ENCODE measurements at places on chromosomes 4 and X.

DNA sequence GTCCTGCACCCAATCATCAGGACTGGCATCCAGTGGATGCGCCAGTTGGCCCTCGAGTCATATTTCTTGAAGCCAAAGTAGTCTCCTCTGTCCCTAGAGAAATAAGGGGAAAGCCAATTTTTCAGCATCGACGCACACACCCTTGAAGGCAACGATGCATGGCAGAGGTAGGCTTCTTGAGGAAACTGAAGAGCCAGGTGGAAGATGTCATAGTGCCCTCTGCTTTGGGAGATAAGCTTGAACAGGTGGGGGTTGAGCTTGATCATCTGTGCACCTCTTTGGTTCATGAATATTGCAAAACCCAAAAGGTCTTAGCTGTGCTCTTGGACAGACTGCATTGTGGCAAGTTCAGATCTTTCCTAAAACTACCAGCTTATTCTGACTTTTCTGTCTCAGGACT lies 34.6 kb upstream of the WDR1 start:
- peak; percentile 41 for DNase-seq

DNA sequence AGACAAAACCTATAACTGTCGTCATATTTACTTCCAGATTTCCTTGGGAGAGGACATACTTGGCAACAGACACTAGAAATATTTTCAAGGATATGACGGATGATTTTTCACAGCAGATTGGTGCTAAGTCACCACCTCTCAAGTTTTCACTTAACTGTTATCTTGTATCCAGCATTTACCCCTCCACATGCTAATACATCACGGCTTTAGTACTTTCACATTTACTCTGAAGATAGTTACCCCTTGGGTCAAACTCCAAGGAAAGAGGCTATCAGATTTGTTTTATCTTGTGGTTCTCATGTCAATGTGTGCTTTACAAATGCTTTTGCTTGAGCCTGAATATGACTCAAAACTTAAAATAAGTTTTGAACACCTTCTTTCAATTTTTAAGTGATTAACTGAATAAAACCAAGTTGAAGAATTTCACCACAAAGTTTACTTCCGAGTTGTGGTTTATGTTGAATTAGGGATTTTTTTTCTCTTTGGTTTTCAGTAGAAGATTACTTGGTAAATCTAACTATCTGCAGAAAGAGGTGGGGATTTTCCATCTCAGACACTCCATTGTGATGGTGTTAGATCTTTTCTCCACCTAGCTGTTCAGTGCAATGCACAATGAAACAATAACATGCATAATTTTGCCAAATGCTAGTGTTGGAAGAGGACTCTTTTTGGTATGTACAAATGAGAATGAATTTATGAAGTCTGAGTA lies 75.4 kb upstream of the FAT1 start:
- DNase-seq = no peak

DNA sequence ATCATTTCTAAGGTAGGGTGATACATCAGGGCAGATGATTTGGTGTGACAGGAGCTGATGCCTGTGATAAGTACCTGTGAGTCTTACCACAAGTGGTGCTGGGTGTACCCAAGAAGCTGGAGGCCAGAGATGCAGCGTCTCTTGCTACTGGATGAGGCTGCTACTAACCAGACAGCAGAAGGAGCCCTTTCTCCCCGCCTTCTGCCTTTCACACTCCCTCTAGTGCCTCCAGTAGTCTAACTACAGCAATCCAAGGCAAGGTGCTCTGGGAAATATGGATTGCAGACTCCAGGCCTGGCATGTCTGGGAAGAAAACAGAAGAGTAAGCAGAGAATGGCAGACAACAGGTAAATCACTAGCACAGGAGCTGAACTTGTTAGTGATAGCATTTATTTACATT lies 470.8 kb downstream of the NKX6-1 start:
- DNase-seq = no peak

DNA sequence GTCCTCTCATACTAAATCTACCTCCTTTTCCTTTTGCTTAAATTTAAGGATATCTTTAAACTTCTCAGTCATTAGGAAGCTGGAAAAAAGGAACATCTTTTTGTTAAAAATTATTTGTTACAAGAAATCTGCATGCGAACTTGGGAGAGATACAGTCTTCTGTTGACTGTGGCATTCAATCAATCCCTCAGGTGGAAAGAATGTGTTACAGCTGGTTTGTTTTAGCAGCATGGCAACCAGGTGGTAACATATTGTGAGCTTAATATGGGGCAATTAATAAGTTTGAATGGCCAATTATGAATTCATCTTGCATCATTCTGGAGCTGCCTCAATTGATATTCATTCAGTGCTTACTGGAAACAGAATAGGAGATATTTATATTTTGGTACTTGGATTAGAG lies 135.0 kb downstream of the GC start:
- no peak for DNase-seq
